Effector memory CD4-positive, alpha-beta T cell (primary cell): ENCODE measurements at places on chromosomes 11 and 22.

- no peak for DNase-seq
- H3K27ac ChIP-seq: no peak overlapping the region
- no peaks in the 10 kb centered on the region for H3K36me3 ChIP-seq
- no peaks in the 10 kb centered on the region for H3K4me1 ChIP-seq
Measured at GRCh38 chr22:47997052-47997590, 1234.7 kb downstream of the TBC1D22A start.

- peaks cover 31% of the 10 kb centered on the region for H3K4me1 ChIP-seq
- no peaks in the 10 kb centered on the region for H3K27me3 ChIP-seq
- H3K27ac ChIP-seq: no peak overlapping the region
- no peak for DNase-seq
Measured at GRCh38 chr11:18319914-18320313, 2.0 kb downstream of the HPS5 start.

DNA sequence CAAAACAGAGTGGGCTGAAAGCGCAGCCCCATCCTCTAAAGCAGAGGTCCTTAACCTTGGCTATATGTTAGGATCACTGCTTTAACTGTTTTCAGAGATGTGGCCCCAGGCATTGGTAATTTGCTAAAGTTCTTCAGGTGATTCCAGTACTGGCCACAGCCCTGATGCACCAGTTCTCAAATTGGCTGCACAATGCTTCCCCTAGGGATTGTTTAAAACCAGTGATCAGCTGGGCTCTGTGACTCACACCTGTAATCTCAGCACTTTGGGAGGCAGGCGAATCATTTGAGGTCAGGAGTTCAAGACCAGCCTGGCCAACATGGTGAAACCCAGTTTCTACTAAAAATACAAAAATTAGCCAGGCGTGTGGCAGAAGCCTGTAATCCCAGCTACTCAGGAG, 8.4 kb upstream of the IRAG1 start:
- H3K4me3 ChIP-seq: no peak overlapping the region
- no peaks in the 10 kb centered on the region for H3K27me3 ChIP-seq
- DNase-seq: no peak
- no peak overlapping the region for H3K27ac ChIP-seq
- H3K36me3 ChIP-seq: no peaks in the 10 kb centered on the region
- no peaks in the 10 kb centered on the region for H3K4me1 ChIP-seq

DNA sequence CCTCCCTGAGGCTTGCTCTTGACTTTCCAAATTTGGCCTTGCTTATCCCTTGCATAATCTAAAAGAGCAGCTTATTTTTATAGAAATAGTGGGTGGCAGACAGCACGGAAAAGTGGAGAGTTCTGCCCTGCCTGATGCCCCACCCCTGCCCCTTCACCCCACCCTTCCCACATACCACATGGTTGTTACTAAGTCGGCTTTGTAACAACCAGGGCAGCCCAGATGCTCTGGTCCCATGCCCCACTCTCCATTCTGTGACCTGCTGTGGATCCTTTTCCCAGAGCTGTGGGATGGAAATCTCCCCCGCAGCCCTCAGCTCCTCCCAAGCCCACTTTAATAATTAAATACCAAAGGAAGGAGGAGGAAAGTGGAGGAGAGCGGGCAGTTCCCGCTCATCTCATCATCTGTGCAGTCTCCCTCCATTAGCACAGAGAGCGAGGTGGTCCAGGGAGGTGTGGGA, 10.9 kb downstream of the MRGPRF start:
- DNase-seq: no peak
- no peaks in the 10 kb centered on the region for H3K27me3 ChIP-seq
- no peaks in the 10 kb centered on the region for H3K4me1 ChIP-seq
- no peaks in the 10 kb centered on the region for H3K36me3 ChIP-seq

GRCh38 chr11:34292111-34292510, 65.7 kb downstream of the ABTB2 start:
- no peaks in the 10 kb centered on the region for H3K4me1 ChIP-seq
- H3K27ac ChIP-seq: no peak overlapping the region
- H3K27me3 ChIP-seq: no peaks in the 10 kb centered on the region

GRCh38 chr22:43521716-43522115, 109.9 kb downstream of the MPPED1 start:
- no peak overlapping the region for H3K27ac ChIP-seq
- no peaks in the 10 kb centered on the region for H3K27me3 ChIP-seq
- H3K4me3 ChIP-seq: no peak overlapping the region
- no peak for DNase-seq
- no peaks in the 10 kb centered on the region for H3K4me1 ChIP-seq
- H3K36me3 ChIP-seq: no peaks in the 10 kb centered on the region

DNA sequence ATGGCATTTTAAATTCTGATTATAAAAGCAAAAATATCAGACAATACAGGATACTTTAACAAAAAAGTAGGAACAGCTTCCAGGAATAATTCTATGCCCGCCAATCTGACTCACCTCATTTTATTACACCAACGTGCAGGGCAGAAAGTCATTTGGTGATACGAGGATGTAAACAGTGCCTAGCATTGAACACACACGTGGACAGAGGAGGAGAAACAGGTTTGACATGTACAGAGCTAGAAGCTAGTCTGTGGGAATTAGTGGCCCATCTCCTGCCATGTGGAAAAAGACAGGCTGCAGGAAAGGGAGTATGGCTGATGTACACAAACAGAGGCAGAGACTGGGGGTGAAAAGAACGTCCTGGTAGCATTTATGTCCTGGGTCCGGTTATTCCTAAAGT, 9.0 kb upstream of the SPINDOC start:
- no peaks in the 10 kb centered on the region for H3K4me1 ChIP-seq
- H3K27ac ChIP-seq: no peak overlapping the region
- no peaks in the 10 kb centered on the region for H3K36me3 ChIP-seq
- no peak overlapping the region for H3K4me3 ChIP-seq
